WTC11 (cell line): ENCODE measurements at places on chromosomes 12 and 14. TPM values are rescaled to one million over a fixed set of nuclear protein-coding genes. Genes with fewer than 3 reads are reported as not detected.
A peak's percentile ranks its signal among the peaks of the same experiment; 100 is the strongest.

Gene SLC5A8
- 0.05 to 0.07 TPM in 2 of 3 replicates, not detected in the other for total RNA-seq

Gene CAPS2
- 4.2 to 6.3 TPM (median 5.1 TPM) in 3 replicates for total RNA-seq

Gene CSRP2
- 157 to 179 TPM (median 176 TPM) in 3 replicates for total RNA-seq

Gene OR5AU1
- not detected in 3 replicates for total RNA-seq

Gene LALBA
- not detected in 3 replicates for total RNA-seq

Gene SLC25A47
- not detected in 3 replicates for total RNA-seq

GRCh38 chr12:71702590-71702989 lies 16.7 kb downstream of the TMEM19 start:
- no peaks in the 10 kb centered on the region for H3K27me3 ChIP-seq
- H3K27ac ChIP-seq: no peak overlapping the region
- no peak for DNase-seq
- peaks cover 2% of the 10 kb centered on the region for H3K4me1 ChIP-seq
- H3K4me3 ChIP-seq: no peak overlapping the region

DNA sequence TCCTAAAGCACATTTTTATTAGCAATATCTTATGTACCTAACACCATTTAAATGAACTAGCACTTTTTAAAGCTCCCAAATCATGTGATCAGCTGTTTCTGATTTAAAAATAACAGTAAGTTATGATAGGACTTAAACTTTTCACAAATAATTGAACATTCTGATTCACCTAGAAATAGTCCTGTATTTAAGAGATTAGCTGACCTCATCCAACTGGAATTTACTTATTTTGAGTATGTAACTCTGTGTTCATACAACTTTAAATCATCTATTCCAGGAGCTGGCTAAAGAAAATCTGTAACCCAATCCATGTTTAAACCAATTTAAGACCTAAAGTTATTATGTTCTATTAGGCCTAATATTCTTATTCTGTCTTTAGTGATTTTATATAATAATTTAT lies 184.3 kb downstream of the CCDC91 start:
- peaks cover 52% of the 10 kb centered on the region for H3K36me3 ChIP-seq
- H3K4me3 ChIP-seq: no peak overlapping the region
- H3K27ac ChIP-seq: no peak overlapping the region
- DNase-seq: no peak
- H3K27me3 ChIP-seq: no peaks in the 10 kb centered on the region; the same call in 1 of the 2 replicates

- peak; percentile 39 for DNase-seq
- H3K4me1 ChIP-seq: peaks cover 18% of the 10 kb centered on the region
- no peaks in the 10 kb centered on the region for H3K27me3 ChIP-seq
- H3K4me3 ChIP-seq: peak within 1 kb of the TSS; percentile 90
- peaks cover 3% of the 10 kb centered on the region; the same call in 1 of the 2 replicates for H3K36me3 ChIP-seq
Measured at GRCh38 chr14:104865081-104865630, at the start of gene CEP170B. CEP170B (plus strand) TSS chr14:104865268; CDS start chr14:104868451, 3,183 bp downstream.

DNA sequence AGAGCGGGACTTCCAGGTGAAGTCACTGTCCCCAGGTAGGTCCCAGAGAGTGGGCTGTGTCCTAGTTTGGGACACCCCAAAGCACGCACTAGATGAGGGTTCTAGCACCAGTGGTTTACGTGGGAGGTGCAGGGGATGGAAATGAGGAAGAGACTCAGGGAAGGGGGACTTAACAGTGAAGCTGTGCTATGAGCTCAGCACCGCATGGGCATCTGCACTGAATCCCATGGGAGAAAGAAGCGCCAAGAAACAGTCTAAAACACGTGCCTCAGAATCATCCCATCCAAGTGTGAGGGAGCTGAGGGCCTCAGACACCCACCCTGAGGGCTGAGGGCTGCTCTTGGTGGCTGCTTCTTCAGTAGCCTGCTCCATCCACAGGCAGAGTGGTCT lies 71.5 kb upstream of the ZFP36L1 start:
- no peak overlapping the region for H3K4me3 ChIP-seq
- H3K27me3 ChIP-seq: no peaks in the 10 kb centered on the region; the same call in 1 of the 2 replicates
- H3K36me3 ChIP-seq: peaks cover 13% of the 10 kb centered on the region
- DNase-seq: no peak

DNA sequence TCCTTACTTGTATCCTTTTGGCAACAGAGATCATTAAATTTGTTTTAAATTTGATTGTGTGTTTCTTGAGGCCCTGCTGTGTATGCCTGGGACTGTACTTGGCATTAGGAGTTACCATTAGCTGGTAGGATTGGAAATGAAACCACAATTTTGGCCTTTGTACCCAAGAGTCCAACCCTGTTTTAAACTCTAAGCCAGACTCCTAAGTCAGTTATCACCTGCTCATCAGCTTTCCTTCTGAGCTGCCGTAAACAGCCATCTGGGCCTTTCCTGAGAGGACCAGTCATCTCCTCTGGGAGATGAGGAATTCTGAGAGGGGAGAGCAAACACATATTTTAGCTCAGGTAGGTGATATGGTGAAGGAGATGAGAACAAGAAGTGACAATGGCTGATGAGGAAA lies 74.3 kb upstream of the SRSF5 start:
- H3K27me3 ChIP-seq: no peaks in the 10 kb centered on the region
- H3K4me1 ChIP-seq: peaks cover 43% of the 10 kb centered on the region
- no peaks in the 10 kb centered on the region for H3K36me3 ChIP-seq
- no peak overlapping the region for H3K4me3 ChIP-seq
- no peak overlapping the region for H3K27ac ChIP-seq
- DNase-seq: no peak

DNA sequence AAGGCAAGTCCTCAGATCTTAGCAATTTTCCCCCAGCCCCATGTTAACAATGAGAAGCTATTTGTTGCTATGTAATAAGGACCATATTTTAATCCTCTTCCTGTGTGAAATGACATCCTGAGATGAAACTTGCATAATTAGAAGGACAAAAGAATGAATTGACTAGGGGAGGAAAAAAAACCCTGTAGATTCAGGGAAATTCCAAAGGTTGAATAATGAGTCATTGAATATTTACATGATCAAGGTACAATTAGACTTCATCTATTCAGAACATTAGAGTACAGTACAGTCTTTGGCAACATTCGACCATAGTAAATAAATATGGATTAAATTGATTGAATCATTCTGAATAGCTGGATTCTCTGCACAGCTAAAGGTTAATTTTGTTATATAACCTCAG lies 9.4 kb downstream of the MYBPC1 start:
- H3K36me3 ChIP-seq: no peaks in the 10 kb centered on the region
- H3K4me3 ChIP-seq: no peak overlapping the region
- peaks cover 31% of the 10 kb centered on the region for H3K4me1 ChIP-seq
- peak overlapping the region; percentile 9; the same call in 1 of the 2 replicates for H3K27ac ChIP-seq

GRCh38 chr12:15181017-15181683 lies 40.1 kb downstream of the RERG start:
- no peaks in the 10 kb centered on the region for H3K36me3 ChIP-seq
- no peak overlapping the region for H3K27ac ChIP-seq
- H3K4me1 ChIP-seq: no peaks in the 10 kb centered on the region
- H3K4me3 ChIP-seq: no peak overlapping the region
- H3K27me3 ChIP-seq: no peaks in the 10 kb centered on the region

DNA sequence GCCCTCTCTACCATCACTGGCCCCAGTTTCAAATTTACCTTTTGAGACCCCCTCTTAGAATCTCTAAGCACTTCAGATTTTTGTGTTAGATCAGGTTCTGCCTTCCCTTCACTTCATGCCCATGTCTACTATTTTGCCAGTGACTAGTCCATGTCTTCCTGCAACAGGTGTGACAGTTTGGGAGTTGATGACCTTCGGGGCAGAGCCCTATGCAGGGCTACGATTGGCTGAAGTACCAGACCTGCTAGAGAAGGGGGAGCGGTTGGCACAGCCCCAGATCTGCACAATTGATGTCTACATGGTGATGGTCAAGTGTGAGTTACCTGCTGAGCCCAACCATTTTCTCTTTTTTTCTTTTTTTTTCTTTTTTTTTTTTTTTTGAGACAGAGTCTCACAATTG lies 5.8 kb upstream of the PA2G4 start:
- no peak for DNase-seq
- peaks cover 8% of the 10 kb centered on the region for H3K4me1 ChIP-seq
- H3K36me3 ChIP-seq: peaks cover 75% of the 10 kb centered on the region
- H3K27me3 ChIP-seq: no peaks in the 10 kb centered on the region
- H3K4me3 ChIP-seq: no peak overlapping the region

DNA sequence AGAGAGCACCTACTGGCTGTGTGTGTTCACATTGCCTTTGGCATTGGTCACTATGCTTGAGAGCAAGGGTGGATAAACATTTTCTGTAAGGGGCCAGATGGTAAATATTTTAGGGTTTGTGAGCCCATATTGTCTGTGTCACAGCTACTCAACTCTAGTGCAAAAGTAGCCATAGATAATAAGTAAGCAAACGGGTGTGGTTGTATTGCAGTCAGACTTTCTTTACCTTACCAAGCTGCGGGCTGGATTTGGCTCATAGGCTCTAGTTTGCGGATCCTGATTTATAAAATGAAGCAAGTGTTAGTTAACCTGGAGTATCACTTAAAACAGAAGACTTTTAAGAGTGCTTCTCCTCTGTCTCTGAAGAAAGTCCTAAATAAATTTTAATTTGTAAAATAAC lies 169.0 kb downstream of the KICS2 start:
- H3K4me1 ChIP-seq: no peaks in the 10 kb centered on the region
- no peak overlapping the region for H3K27ac ChIP-seq
- no peak overlapping the region for H3K4me3 ChIP-seq
- H3K27me3 ChIP-seq: no peaks in the 10 kb centered on the region
- H3K36me3 ChIP-seq: peaks cover 9% of the 10 kb centered on the region; the same call in 1 of the 2 replicates

DNA sequence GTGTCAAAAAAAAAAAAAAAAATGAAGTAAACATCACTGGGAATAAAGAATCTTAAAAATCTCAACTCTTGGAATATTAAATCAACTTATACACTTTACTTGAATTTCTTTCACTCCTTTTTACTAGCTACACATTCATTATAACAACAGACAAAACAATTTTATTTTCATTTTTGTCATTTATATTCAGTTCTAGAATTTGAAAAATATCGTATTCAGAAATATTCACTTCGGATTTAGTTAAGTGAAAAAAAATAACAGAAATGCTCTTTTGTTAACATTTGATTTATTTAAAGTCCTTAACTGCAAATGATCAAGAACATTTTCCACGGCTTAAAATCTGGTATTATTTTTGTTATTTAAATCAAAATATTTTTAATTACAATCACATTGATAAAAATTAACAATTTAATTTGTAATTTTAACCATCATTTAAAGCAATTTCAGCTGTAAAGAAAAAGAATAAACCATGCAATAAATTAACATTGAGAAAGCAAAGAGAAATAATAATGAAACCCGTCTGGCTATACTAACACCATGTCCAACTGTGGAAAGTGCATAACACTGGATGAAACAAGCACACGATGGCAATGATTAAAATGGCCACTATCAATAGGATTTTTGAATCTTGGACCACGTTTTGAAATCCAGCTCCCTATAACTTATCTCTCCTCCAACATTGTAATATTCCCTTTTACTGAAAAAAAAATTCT lies 5.2 kb downstream of the FOXA1 start:
- peaks cover 65% of the 10 kb centered on the region for H3K4me1 ChIP-seq
- no peak overlapping the region for H3K27ac ChIP-seq
- H3K27me3 ChIP-seq: peaks cover 98% of the 10 kb centered on the region
- H3K36me3 ChIP-seq: no peaks in the 10 kb centered on the region

DNA sequence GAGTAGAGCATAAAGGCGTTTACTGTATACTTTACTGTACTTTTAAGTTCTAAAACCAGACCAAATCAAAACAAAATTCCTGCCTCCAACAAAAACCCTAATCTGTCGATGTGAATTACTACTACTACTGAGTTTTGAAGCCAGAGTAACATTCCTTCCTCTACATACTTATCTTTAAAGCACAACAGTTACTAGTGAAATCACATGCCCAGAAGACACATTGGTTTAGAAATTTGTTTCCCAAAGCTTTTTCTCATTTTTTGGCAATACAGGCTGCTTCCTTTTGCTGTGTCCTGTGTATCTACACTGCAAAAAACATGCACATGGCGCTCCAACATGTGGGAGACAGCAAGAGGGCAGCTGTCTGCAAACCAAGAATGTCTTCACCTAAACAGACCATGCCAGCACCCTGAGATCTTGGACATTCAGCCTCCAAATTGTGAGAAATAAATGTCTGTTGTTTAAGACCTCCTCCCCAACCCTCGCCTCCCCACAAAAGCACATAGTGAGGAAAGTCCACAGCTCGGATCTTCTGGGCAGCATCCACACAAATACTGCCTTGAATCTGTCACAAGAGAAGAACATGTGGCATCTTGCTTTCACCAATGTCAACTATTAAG lies 21.1 kb downstream of the SETD3 start:
- H3K36me3 ChIP-seq: peaks cover 19% of the 10 kb centered on the region
- no peak for DNase-seq
- H3K27ac ChIP-seq: no peak overlapping the region
- peaks cover 27% of the 10 kb centered on the region for H3K4me1 ChIP-seq
- H3K27me3 ChIP-seq: no peaks in the 10 kb centered on the region
